Stimulated activated naive CD4-positive, alpha-beta T cell (primary cell): ENCODE measurements at places on chromosomes 12 and 14.

DNA sequence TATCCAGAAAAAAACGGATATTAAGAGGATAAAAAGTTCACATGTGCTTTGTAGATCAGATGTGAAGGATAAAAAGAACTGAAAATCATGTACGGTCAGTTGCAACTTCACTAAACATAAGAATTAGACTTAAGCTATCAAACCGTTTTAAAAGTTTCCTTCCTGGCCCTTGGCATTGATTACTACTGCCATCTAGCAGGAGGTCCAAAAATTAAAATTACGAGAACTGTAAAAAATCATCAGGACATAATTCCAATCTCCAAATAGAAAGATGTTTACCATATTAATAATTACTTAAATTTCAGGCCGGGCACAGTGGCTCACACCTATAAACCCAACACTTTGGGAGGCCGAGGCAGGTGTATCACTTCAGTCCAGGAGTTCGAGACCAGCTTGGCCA lies 7.9 kb downstream of the WDR89 start:
- no peak for DNase-seq

DNA sequence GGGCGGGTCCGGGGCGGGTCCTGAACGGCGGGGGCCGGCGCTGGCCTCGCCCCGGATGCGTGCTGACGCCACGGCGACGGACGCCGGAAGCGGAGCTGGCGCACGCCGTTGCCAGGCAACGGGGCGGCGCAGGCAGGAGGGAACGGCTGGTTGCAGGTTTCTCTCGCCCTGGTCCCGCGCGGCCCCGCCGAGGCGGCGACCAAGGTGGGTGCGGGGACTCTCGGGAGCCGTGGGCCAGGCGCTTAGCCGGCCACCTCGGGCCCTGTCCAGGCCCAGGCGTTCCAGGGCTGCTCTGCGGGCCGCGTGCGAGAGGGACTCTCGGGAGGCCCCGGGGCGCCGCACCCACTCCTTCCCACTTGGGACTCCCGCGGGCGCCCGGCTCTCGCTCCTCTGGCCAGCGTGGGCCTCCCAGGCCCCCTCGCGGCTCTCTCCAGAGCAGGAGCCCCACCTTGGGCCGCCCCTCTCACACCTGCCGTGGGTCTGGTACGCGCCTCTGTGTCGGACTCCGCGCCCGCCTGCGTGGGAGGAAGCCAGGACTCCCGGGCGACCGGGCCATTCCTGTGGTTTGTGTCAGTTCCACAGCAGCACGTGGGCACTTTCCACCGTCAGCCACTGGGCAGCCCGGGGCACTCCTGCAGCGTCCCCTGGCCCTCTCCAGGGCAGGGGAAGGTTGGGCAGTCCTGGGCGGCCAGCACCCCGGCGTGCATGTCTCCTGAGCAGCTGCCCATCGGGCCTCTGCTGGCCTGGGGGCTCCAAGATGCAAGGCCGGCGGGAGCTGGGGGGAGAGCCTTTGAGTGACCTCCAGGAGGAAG lies at the start of gene CLBA1:
TSS of gene CLBA1 (plus strand) at position 114 of the 812 bp plus-strand sequence. CDS start at position 758, 644 bp downstream.
- peak; percentile 75 for DNase-seq

DNA sequence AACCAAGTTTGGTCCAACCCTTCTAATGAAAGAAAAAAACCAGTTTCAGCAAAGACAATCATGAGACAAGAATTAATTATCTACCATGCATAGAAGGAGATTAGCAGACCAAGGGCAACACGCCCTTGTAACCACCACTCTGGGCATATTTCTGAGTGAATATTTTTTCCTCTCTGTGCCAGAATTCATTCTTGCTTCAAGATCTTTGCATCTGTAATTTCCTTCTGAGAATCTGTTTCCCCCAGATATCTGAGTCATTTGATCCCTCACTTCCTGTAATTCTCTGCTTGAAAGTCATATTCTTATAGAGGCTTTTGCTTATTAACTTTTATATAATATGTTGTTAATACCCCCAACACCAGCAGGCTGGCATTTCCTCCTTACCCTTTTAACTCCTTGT lies 243.7 kb downstream of the SLC16A7 start:
- no peak for DNase-seq

DNA sequence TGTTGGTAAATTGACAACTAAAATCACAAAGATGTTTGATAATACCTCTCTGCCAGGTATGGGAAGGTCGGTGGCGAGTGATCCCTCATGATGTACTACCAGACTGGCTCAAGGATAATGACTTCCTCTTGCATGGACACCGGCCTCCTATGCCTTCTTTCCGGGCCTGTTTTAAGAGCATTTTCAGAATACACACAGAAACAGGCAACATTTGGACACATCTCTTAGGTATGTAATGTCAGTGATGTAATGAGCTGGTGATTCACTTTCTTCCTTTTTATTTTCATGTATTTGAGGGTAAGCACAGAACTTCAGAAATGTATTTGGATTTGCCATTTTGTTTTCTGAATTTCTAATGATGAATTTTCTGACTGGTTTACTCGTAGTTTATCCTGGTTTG lies 42.6 kb upstream of the LRTM2 start:
- no peak for DNase-seq

DNA sequence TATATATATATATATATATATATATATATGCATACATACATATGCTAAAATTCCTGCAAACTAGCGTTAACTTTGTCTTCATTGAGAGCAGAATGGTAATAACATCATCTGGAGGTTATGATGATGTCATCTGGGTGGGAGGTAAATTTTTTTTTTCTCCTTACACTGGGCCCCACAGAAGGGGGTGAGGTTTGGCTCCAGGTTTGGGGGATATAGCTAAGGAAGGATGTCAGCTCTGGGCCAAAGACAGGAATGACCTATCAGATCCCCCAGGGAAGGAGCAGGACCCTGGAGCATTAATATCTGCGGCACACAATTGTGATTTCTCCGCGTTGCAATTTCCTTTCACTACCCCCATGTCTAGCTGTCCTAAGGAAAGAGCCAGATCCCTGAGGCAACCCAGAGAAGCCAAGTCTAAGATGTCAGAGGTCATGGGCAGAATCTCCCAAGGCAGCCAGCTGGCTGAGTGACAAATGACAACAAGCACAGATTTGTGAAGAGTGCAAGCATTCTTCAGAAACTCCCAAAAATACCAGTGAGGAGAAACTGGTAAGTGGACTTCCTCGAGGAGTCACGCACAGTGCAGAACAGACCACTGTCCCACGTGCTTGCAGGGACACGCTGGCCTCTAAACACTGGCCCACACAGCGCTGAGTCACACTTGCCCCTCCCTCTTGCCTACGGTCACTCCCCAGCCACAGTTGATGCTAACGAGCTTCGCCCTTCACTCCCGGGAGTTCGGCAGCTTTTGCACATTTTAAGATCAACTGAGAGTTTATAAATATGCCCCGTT lies 9.9 kb downstream of the UBC start:
- DNase-seq: no peak

GRCh38 chr14:101178184-101179072 lies 274.9 kb upstream of the RTL1 start:
- DNase-seq: no peak

- DNase-seq: no peak
These were observed 125.0 kb upstream of the ATP2B1 start for GRCh38 chr12:89833337-89834252.

GRCh38 chr12:92506460-92506859 lies 196.3 kb upstream of the PLEKHG7 start:
- no peak for DNase-seq

- peak; percentile 28 for DNase-seq
These were observed 23.3 kb downstream of the GABARAPL1 start for GRCh38 chr12:10235761-10236631.

DNA sequence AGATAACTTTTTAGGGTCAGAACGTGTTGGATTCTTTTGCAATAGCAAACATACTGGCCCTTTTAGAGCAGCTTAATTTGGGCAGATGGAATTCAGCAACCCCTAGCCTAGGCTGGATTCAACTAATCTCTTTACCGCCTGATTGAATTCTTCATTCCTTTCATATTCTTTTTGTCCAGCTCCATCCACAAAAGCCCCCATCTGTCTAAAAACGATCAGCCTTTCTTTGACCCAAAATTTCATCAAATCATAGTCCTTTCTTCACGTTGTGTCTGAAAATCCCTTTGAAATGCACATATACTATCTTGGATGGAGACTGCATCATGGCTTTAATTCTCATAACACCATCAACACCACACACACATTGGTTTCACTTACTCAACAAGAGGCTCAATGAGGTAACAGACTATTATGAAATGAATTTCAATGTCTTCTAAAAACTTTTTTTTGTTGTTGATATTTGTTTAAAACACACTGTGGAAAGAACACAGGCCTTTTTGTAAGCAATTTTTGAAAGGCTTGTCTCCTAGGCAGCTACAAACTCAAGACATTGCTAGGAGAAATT lies 128.0 kb upstream of the EEA1 start:
- DNase-seq: no peak

DNA sequence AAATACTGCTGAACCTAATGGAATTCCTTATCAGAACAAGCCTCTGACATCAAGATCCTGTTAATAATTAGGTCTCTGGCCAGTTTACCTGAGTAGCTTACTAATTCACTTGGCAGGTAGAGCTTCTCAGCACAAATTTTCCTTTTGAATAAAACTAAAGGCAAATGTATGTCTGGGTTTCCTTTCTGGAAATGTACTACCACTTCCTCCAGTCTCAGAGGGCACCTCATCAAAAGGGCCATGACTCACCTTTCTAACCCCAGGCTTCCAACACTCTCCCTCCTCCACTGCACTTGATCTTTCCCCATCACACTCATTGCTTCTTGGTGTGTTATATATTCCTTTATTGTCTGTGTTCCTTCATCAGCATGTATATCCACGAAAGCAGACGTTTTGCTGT lies 90.5 kb downstream of the SLC2A13 start:
- no peak for DNase-seq

DNA sequence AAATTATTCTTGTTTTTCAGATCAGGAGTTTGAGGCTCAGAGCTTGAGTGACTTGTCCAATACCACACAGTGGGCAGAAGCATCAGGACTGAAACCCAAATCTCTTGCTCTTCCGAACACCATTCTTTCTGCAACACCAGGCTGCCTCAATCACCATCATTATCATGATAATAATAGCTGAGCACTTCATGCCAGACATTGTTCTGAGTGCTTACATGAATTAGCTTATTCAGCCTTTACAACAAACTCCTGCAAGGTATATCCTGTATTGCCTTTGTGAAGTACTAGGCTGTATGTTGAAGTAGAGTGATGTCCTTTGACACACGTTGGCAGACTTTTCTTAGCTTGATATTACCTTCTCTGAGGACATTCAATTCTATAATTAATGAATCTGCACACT lies 257.4 kb upstream of the ATP2B1 start:
- DNase-seq: no peak

DNA sequence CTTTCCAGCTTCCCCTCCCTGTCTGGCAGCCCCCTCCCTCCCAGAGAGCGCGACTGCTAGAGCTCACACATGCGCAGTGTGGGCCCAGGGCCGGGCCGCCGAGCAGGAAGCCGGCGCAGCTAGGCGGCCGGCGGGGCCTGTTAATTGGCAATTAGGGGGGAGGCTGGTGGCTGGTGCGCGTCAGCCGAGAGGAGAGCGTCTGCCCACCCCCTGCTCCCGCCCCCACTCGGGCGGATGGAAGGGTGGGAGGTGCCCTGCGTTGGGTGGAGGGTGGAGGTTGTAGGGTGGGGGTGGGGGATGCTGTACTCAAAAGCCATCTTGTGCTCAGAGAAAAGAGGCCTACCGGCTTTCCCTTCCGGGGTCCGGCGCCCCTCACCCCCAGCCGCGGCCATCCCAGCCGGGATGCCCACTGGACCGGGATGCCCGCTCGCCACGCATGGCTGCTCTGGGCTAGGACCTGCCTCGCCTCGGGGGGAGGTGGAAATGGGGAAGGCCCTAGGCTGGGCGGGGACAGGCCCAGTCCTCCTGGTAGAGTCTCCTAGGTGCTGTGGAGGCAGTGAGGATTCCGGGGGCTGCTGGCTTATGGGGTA lies 9.2 kb downstream of the HOXC8 start:
- peak; percentile 65 for DNase-seq

- no peak for DNase-seq
These were observed 13.9 kb downstream of the ZDHHC17 start for GRCh38 chr12:76777765-76778216.

DNA sequence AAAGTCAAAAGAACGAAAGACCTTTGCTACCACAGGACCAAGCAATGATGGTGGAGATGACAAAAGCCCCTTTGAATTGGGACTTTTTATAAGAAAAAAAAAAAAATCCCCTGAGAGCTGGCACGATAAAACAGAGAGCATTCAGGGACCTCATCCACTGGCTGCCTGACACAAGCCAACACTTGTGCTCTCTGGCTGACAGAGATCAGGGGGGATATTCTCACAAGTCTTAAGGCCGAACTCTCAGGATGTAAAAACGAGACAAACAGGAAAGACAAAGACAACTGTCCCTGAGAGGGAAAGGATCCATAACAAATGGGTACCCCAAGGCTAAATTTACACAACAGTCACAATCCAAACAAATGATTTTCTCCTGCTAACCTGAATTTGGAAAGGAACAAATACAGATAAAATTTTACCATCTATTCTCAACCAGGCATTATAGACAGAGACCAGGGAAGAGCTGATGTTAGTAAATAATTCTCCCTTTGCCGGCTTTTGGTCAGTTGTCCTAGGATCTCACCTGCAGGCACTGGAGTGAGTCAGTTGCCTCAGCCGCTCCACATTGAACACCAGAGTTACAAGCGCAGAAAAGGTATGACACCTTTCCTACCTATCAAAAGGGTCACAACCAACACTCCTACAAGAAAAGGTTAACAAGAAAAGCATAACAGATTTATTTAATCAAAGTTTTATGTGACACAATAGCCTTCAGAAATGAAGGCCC lies 37.9 kb upstream of the GARIN6 start:
- no peak for DNase-seq
